ENCODE measurements at places on chromosomes 2 and 18. TPM values are rescaled to one million over a fixed set of nuclear protein-coding genes. Genes with fewer than 3 reads are reported as not detected.

DNA sequence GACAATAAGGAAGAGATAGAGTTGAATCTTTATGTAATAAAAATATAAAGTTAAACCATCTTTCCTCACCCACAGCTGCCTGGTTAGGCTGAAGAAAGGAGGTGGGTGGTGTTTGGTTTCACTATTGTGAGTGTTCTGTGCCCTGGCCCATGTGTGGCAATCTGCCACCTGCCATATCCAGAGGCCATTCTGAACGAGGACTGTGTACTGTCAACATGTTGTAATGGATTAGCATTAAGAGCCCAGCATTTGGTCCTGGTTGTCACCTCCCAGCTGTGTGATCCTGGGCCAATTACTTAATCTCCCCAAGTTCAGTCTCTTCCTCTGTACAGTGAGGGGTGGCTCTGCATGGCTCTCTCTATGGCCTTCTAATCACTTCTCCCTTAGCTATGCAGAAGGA, 118.2 kb upstream of the SEC11C start:
- H3K4me3 ChIP-seq = no peak overlapping the region
- H3K27ac ChIP-seq = no peak overlapping the region
- H3K4me1 ChIP-seq = no peaks in the 10 kb centered on the region
- no peaks in the 10 kb centered on the region for H3K27me3 ChIP-seq
- DNase-seq = no peak
- H3K36me3 ChIP-seq = 0 out of 2 replicates have a peak, but pooled peaks cover 10% of the 10 kb centered on the region

The AQP4 gene
- 3.8 TPM for total RNA-seq

The DAW1 gene
- 2.0 TPM for total RNA-seq

- DNase-seq = no peak
- H3K4me1 ChIP-seq = no peaks in the 10 kb centered on the region
- H3K27me3 ChIP-seq = no peaks in the 10 kb centered on the region
- no peak overlapping the region for H3K4me3 ChIP-seq
These were observed 34.1 kb upstream of the FAP start for GRCh38 chr2:162277381-162277780.

DNA sequence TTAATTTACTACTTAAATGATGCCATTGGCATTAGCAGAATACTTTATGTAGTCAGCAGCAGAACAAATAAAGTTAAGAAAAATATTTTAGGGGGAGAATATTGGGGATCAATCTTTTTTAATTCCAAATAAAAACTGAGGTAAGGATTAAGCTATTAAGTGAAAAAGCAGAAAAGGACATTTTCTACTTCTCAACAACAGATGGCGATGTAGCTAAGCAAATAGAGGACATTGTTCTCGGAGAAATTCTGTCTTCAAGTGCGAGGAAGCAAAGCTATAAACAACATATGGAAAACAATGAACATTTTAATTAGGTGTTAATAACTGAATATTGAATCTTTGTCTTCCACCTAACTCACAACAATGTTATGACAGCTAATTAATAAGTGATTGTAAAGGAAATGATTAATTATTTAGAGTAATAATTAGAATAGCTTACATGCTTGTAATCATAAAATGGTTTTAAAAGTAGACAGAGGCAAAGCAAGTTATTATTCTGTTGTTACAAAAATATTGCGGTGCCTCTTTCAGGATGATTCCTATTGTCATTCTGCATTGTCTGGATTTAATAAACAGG, 32.9 kb upstream of the CCDC93 start:
- DNase-seq = peak; percentile 74
- no peak overlapping the region for H3K4me3 ChIP-seq
- no peaks in the 10 kb centered on the region for H3K36me3 ChIP-seq
- no peak overlapping the region for H3K27ac ChIP-seq
- no peaks in the 10 kb centered on the region for H3K4me1 ChIP-seq

The ANKRD12 gene
- 23.9 TPM for total RNA-seq

DNA sequence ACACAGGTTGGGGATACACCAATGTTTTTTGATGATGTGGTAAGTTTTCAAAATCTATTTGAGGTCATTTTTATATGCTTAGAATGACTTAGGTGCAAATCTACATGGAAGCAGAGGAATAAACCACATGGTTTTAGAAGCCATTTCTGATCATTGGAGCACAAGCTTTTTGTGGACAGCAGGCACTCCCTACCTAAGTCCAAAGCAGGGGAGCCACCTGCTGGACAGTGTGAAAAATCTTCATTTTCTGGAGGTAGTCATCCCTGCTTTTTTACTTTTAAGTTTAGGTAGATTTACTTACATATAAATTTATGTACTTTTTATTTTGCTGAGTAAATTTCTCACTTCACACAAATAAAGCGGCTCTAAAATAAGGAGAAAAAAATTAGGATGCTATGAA, 323.2 kb downstream of the PLCL1 start:
- peak; percentile 77 for DNase-seq
- H3K27me3 ChIP-seq = no peaks in the 10 kb centered on the region
- no peaks in the 10 kb centered on the region for H3K4me1 ChIP-seq
- H3K4me3 ChIP-seq = no peak overlapping the region
- no peak overlapping the region for H3K27ac ChIP-seq

The PCARE gene
- total RNA-seq = not detected

DNA sequence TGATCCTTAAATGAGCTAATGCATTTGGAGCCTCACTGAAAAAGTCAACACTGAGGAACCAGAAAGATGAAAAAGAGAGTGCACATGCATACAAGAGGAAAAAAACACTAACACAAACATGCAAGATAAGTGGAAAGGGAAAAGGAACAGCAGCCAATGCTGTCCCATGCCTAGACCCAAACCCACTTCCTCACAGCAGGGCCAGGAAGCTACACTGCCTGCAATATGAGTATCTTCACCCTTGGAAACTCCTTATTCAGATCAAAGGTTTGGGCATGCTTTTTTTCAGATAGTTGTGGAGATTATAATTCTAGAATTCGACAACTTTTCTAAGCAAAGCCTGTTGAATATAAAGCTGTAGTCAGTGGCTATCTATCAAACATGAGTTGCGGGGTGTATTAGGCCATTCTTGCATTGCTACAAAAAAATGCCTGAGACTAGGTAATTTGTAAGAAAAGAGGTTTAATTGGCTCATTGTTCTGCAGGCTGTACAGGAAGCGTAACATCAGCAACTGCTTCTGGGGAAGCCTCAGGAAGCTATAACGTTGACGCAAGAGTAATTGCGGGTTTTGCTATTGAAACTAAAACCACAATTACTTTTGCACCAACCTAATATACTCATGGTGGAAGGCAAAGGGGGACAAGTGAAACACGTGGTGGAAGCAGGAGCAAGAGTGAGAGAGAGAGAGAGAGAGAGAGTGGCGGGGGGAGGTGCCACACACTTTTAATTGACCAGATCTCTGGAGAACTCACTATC, 138.2 kb downstream of the MBD2 start:
- no peaks in the 10 kb centered on the region for H3K27me3 ChIP-seq
- H3K4me3 ChIP-seq = no peak overlapping the region
- no peak for DNase-seq
- no peak overlapping the region for H3K27ac ChIP-seq

The LIMS4 gene
- total RNA-seq = not detected

DNA sequence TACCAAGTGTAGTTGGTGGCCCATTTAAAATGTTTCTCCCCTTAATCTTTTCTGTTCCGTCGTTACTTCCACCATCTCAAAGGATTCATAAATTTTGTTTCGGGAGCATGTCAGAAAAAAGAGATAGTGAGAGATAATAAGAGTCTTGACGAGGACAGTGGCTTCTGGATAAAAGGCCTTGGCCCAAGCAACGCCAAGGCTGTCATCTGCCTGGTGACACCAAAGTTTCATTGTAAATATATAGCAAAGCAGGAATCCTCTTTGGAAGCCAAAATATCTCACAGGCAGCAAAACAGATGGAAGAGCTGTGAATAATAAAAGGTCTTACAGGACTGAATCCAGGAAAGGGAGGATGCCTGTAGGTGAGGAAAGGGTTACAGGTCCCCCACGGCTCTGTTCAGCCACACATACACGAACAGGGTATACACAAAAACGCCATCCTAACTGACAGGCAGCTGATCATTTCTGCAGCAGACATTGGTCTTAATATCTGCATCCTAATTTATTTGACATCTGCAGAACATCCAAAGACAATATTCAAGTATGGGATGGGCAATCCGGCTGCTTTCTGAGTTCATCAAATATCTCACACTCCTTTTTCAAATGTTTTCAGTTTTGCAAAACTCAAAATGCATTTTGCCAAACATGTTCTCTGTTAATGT, 382.8 kb downstream of the OSR1 start:
- H3K27me3 ChIP-seq = no peaks in the 10 kb centered on the region
- H3K4me3 ChIP-seq = no peak overlapping the region
- no peaks in the 10 kb centered on the region for H3K4me1 ChIP-seq
- H3K27ac ChIP-seq = no peak overlapping the region
- H3K36me3 ChIP-seq = no peaks in the 10 kb centered on the region
- DNase-seq = no peak

DNA sequence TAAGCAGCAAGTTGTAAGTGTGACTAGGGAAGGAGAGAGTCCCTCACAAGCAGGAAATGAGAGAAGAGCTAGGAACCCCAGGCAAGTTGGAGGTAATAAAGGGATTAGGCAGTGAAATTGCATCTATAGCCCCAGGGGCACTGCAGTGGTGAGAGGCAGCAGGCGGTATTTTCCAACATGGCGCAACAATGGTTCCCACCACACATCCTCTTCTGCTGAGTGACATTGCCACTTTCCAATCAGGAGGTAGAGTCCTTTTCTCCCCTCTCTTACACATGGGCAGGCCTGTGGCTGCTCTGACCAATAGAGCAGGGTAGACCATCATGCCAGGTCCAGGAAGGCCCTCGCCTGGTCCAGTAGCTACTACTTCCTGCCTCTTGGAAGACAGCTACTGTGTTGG, 86.6 kb downstream of the DNER start:
- no peaks in the 10 kb centered on the region for H3K27me3 ChIP-seq
- H3K4me3 ChIP-seq = no peak overlapping the region
- DNase-seq = no peak
- H3K4me1 ChIP-seq = no peaks in the 10 kb centered on the region
- no peak overlapping the region for H3K27ac ChIP-seq
- H3K36me3 ChIP-seq = no peaks in the 10 kb centered on the region

DNA sequence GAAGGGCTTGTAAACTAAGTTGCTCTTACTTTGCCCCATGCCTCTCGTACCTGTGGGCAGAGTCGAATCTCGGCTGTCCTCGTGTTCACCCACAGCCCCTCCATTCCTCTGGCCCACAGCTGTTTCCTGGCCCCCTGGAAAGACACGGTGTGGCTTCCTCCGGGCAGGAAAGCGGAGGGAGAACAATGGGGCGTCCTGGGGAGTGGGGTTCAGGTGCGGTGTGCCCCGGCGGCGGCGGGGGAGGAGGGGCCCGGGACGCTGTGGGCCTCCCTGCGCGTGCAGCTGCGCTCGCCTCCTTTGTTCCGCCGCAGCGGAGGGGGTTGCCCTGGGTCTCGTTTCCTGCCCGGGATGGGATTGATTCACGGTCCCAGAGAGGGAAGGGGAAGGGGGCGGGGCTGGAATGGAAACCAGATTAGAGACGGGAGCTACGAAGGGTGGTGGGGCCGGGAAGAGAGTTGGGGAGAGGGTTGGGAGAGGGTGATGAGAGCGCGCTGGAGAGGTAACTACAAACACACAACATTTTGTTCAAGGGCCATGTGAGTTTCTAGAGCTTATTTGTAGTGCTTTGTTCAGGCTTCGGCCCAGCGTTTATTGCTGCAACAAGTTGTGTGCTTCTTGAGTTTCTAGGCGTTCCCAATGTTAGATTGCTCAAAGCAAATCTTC, 796 bp downstream of the MYO1B start:
- H3K36me3 ChIP-seq = no peaks in the 10 kb centered on the region
- peaks cover 47% of the 10 kb centered on the region for H3K4me1 ChIP-seq
- H3K4me3 ChIP-seq = peak overlapping the region; percentile 82
- peak overlapping the region; percentile 96 for H3K27ac ChIP-seq
- H3K27me3 ChIP-seq = peaks cover 11% of the 10 kb centered on the region

- DNase-seq = no peak
- H3K4me1 ChIP-seq = peaks cover 4% of the 10 kb centered on the region
- H3K27ac ChIP-seq = no peak overlapping the region
- H3K36me3 ChIP-seq = peaks cover 45% of the 10 kb centered on the region
These were observed 7.3 kb downstream of the MMADHC start for GRCh38 chr2:149579972-149580882.

The ST8SIA5 gene
- 4.8 TPM for total RNA-seq

DNA sequence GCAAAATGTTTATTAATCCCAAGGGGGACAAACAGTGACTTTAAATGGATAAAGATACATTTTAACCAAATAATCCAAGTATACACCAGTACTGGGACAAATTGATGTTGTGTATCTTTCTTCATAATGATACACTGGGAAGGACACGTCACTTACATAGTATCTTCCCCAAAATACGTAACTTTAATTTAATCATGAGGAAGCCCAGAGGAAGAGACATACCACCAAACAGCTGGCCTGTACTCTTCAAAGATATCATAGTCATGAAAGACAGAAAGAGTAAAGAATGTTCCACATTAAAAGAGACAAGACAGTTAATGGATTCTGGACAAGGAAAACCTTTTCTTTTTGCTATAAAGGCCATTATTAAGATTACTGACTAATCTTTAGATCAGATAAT, 37.1 kb downstream of the AGFG1 start:
- DNase-seq = no peak
- no peaks in the 10 kb centered on the region for H3K27me3 ChIP-seq
- H3K36me3 ChIP-seq = no peaks in the 10 kb centered on the region

The DAPL1 gene
- total RNA-seq = not detected

GRCh38 chr2:106581755-106582147, 94.6 kb downstream of the CD8B2 start:
- no peaks in the 10 kb centered on the region for H3K4me1 ChIP-seq
- peaks cover 46% of the 10 kb centered on the region for H3K27me3 ChIP-seq
- peak overlapping the region; percentile 52 for H3K4me3 ChIP-seq
- no peaks in the 10 kb centered on the region for H3K36me3 ChIP-seq

The SCYGR4 gene
- total RNA-seq = not detected

DNA sequence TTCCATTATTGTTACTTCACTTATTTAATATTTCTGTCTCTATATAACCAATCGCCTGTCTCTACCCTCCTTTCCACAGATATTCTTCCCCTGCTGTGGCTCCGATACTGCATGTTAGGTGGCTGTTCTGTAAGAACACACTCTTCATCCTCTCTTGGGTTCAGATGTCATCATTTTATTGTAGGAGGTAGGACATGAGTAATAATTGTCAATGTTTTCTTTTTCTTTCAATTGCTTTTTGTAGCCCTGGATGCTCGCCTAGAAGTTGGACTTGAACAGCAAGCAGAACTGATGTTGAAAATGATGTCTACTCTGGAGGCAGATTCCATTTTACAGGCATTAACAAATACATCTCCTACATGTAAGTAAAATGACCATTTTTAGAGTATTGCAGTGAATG, 128.6 kb downstream of the BIRC6 start:
- H3K4me1 ChIP-seq = no peaks in the 10 kb centered on the region
- H3K27ac ChIP-seq = no peak overlapping the region
- H3K36me3 ChIP-seq = peaks cover 38% of the 10 kb centered on the region
- no peak for DNase-seq
- no peak overlapping the region for H3K4me3 ChIP-seq

The EPG5 gene
- 17.5 TPM for total RNA-seq

GRCh38 chr2:33038230-33038629, 91.5 kb downstream of the LTBP1 start:
- H3K27ac ChIP-seq = no peak overlapping the region
- H3K36me3 ChIP-seq = no peaks in the 10 kb centered on the region
- no peaks in the 10 kb centered on the region for H3K27me3 ChIP-seq
- H3K4me1 ChIP-seq = peaks cover 5% of the 10 kb centered on the region
- no peak overlapping the region for H3K4me3 ChIP-seq
- no peak for DNase-seq

GRCh38 chr2:209441541-209441940, 17.7 kb downstream of the MAP2 start:
- no peak overlapping the region for H3K27ac ChIP-seq
- no peaks in the 10 kb centered on the region for H3K27me3 ChIP-seq
- peaks cover 8% of the 10 kb centered on the region for H3K4me1 ChIP-seq
- no peak for DNase-seq

Measured in GM23338 (cell line).